ENCODE measurements at places on chromosomes 4 and X.

DNA sequence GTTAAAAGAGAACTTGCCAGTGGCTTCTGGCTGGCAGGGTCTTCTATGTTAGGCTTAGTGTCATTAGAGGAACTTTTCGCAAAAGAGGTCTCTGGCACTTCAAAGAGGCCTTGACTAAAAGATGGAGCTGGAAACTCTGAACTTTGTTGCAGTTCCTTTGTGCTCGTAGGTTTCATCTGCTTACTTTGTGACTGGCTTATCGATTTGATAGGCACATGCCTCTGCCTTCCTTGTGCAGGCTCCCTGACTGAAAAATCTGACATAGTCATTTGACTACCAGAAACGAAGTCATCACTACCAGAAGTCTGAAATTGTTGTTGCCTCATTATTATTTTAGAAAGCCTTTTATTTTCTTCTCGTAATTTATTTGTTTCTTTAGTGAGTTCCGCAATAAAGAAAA, 93.9 kb upstream of the IL13RA1 start:
- H3K27ac ChIP-seq: peak overlapping the region; percentile 75
- peaks cover 23% of the 10 kb centered on the region for H3K4me1 ChIP-seq
- H3K36me3 ChIP-seq: peaks cover 24% of the 10 kb centered on the region
- H3K4me3 ChIP-seq: no peak overlapping the region
- H3K27me3 ChIP-seq: no peaks in the 10 kb centered on the region

- DNase-seq: no peak
- no peak overlapping the region for H3K27ac ChIP-seq
- H3K4me3 ChIP-seq: no peak overlapping the region
- no peaks in the 10 kb centered on the region for H3K4me1 ChIP-seq
- H3K36me3 ChIP-seq: no peaks in the 10 kb centered on the region
- peaks cover 14% of the 10 kb centered on the region for H3K27me3 ChIP-seq
Measured at GRCh38 chr4:27066591-27066990, 205.9 kb downstream of the STIM2 start.

- H3K4me1 ChIP-seq: peaks cover 51% of the 10 kb centered on the region
- peak overlapping the region; percentile 44 for H3K4me3 ChIP-seq
- H3K36me3 ChIP-seq: peaks cover 5% of the 10 kb centered on the region
- peak; percentile 86 for DNase-seq
- peak overlapping the region; percentile 73 for H3K27ac ChIP-seq
- no peaks in the 10 kb centered on the region for H3K27me3 ChIP-seq
Measured at GRCh38 chr4:139950568-139950967, 203.4 kb downstream of the MAML3 start.

DNA sequence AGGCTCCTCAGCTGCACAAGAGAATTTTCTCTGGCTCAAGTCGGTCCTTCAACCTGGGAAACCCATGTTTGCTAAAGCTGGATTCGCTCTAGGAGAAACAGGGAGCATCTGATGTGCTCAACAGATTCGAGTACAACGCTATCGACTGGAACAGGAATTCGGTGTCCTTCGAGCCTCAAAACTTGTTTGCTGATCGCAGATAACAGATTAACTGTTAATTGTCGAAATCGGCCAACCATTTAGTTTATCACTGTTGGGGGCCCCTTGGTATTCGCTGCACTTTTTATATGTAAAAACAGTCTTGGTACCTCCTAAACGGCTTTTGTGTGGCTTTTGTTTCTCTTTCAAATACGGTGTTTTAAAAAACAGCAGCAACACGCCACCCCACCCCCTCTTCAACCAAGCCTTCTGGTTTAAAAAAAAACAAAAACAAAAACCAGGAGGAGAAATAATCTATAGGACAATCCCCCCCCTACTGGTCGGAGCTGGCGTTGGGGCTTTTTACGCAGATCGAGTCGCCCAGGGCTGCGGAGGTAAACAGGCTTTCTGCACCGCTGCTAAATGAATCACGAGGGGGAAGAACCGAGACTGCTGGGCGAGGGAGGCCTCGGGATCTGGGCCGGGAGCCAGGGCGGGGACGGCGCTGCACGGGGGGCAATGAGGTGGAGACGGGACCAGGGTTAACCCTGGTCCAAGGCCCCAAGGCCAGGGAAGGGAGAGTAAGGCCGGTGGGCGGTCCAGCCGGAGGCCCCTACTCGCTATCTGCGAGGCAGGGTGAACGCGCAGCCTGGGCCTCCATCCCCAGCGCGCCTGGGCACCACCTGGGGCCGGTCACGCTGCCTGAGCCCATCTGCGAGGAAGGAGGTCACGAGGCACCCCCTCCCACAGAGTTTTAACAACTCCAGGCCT, 71.7 kb upstream of the BCOR start:
- peaks cover 9% of the 10 kb centered on the region for H3K36me3 ChIP-seq
- H3K4me3 ChIP-seq: peak overlapping the region; percentile 87
- peak overlapping the region; percentile 94 for H3K27ac ChIP-seq
- H3K27me3 ChIP-seq: no peaks in the 10 kb centered on the region
- DNase-seq: peak; percentile 75

- H3K4me3 ChIP-seq: no peak overlapping the region
- H3K4me1 ChIP-seq: peaks cover 8% of the 10 kb centered on the region
- H3K27me3 ChIP-seq: peaks cover 73% of the 10 kb centered on the region
- no peak overlapping the region for H3K27ac ChIP-seq
- no peaks in the 10 kb centered on the region for H3K36me3 ChIP-seq
Measured at GRCh38 chr4:76252271-76252653, 741 bp downstream of the FAM47E start.

GRCh38 chrX:29890004-29890403, 325.4 kb upstream of the MAGEB2 start:
- no peaks in the 10 kb centered on the region for H3K36me3 ChIP-seq
- no peaks in the 10 kb centered on the region for H3K27me3 ChIP-seq
- H3K4me3 ChIP-seq: no peak overlapping the region
- no peaks in the 10 kb centered on the region for H3K4me1 ChIP-seq
- H3K27ac ChIP-seq: no peak overlapping the region
- DNase-seq: no peak

DNA sequence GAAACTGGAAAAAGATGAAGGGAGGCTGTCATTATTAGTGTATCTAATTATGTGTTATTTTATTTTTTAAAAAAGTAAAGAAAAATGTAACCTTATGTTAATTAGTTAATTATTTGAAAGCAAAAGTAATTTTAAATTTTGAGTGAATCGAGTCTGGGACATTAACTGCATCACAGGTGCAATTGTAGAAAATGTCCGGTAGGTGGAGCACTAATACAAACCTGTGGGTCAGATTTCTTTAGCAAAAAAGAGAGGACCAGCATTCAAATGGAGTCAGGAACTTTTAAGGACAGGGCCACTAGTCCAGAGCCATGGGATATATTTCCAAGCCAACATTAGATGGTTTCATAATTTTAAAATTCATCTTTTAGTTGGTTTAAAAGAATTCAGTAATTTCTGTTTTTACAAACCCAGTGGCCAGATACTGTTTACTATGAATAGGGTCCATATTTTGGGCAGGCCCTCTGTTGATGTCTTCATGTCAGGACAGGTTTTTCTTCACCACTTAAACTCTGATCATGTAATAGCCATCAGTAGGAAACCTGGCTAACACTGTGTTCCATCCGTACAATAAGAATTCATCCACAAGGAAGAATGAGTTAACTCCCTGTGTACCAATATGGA, 27.2 kb downstream of the BST1 start:
- H3K4me3 ChIP-seq: no peak overlapping the region
- H3K27me3 ChIP-seq: peaks cover 8% of the 10 kb centered on the region
- no peak for DNase-seq
- H3K36me3 ChIP-seq: no peaks in the 10 kb centered on the region
- no peak overlapping the region for H3K27ac ChIP-seq

GRCh38 chr4:1910643-1911042, 39.5 kb downstream of the NSD2 start:
- H3K27ac ChIP-seq: no peak overlapping the region
- peaks cover 7% of the 10 kb centered on the region for H3K4me1 ChIP-seq
- no peaks in the 10 kb centered on the region for H3K27me3 ChIP-seq

- DNase-seq: no peak
- no peak overlapping the region for H3K27ac ChIP-seq
- no peak overlapping the region for H3K4me3 ChIP-seq
Measured at GRCh38 chr4:81257021-81257420, 42.0 kb upstream of the PRKG2 start.

GRCh38 chrX:100478714-100479306, 68.7 kb upstream of the PCDH19 start:
- no peak overlapping the region for H3K4me3 ChIP-seq
- H3K27me3 ChIP-seq: no peaks in the 10 kb centered on the region
- no peaks in the 10 kb centered on the region for H3K36me3 ChIP-seq
- DNase-seq: no peak
- no peak overlapping the region for H3K27ac ChIP-seq
- no peaks in the 10 kb centered on the region for H3K4me1 ChIP-seq

DNA sequence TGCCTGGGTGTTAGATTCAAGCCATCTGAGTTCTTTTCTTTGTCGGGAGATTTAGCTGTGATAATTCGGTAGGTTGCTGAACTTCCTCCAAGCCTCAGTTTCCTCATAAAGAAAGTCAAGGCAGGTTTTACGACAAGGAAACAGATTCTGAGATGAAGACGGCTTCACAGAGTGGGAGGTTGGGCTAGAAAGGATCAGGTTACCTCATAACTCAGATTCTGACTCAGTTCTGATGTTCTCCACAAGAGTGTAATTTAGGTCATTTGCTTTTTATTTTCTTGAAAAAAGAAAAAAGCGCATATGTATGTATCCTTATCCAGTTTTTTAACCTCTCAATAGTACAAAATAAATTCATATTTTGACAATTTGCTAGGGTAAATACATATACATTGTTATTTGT, 47.2 kb upstream of the ELOVL6 start:
- no peaks in the 10 kb centered on the region for H3K36me3 ChIP-seq
- DNase-seq: no peak
- H3K27me3 ChIP-seq: peaks cover 11% of the 10 kb centered on the region
- no peaks in the 10 kb centered on the region for H3K4me1 ChIP-seq
- no peak overlapping the region for H3K27ac ChIP-seq
- H3K4me3 ChIP-seq: no peak overlapping the region

- H3K4me1 ChIP-seq: peaks cover 10% of the 10 kb centered on the region
- H3K36me3 ChIP-seq: no peaks in the 10 kb centered on the region
- no peak for DNase-seq
- H3K27me3 ChIP-seq: no peaks in the 10 kb centered on the region
- no peak overlapping the region for H3K4me3 ChIP-seq
Measured at GRCh38 chr4:110088670-110089069, 109.7 kb downstream of the ELOVL6 start.

GRCh38 chr4:120940547-120940946, 18.0 kb upstream of the PRDM5 start:
- no peaks in the 10 kb centered on the region for H3K4me1 ChIP-seq
- no peaks in the 10 kb centered on the region for H3K36me3 ChIP-seq
- H3K27me3 ChIP-seq: no peaks in the 10 kb centered on the region
- H3K27ac ChIP-seq: no peak overlapping the region

- no peaks in the 10 kb centered on the region for H3K27me3 ChIP-seq
- H3K36me3 ChIP-seq: no peaks in the 10 kb centered on the region
Measured at GRCh38 chrX:117335209-117335608, 781.4 kb downstream of the KLHL13 start.

- DNase-seq: peak; percentile 71
- peak overlapping the region; percentile 68 for H3K27ac ChIP-seq
- no peaks in the 10 kb centered on the region for H3K36me3 ChIP-seq
- H3K4me3 ChIP-seq: no peak overlapping the region
Measured at GRCh38 chr4:153084980-153085630, 119.1 kb upstream of the TRIM2 start.

DNA sequence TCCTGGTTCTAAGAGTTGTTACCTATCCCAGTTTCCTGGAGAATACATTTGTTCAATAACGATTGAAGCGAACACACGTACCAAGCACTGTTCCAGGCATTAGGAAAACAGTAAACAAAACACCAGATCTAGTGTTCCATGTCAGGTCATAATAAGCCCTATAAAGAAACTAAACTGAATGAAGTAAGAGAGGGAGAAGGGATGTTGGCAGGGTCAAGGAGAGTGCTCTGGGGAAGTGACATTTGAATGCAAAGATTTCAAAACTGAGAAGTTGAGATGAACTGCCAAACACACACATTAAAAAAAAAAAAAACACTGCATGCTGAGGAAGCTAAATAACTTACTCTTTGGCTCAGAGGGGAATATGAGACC, 14.4 kb upstream of the ENAM start:
- peak overlapping the region; percentile 64 for H3K4me3 ChIP-seq
- no peaks in the 10 kb centered on the region for H3K27me3 ChIP-seq
- H3K4me1 ChIP-seq: peaks cover 39% of the 10 kb centered on the region
- H3K36me3 ChIP-seq: peaks cover 5% of the 10 kb centered on the region

DNA sequence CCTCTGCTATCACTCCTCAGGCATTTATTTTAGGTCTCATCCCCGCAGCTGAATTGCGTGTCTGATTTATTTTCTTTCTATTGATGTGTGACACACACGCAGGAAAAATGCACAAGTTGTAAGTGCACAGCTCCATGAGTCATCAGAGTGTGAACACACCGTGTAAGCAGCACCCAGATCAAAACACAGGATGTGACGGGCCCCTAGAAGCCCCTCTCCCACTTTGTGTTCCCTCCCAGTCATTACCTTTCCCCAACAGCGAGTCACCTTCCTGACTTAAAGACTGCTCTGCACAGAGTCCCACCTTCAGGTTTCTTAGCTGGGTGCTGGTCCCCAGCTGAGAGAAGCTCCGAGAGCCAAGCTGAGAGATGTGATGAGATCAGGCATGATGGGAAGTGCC, 436.7 kb downstream of the MID1IP1 start:
- H3K36me3 ChIP-seq: no peaks in the 10 kb centered on the region
- no peak overlapping the region for H3K4me3 ChIP-seq
- H3K27ac ChIP-seq: no peak overlapping the region
- no peak for DNase-seq
